ENCODE measurements at places on chromosomes 6 and 20.

DNA sequence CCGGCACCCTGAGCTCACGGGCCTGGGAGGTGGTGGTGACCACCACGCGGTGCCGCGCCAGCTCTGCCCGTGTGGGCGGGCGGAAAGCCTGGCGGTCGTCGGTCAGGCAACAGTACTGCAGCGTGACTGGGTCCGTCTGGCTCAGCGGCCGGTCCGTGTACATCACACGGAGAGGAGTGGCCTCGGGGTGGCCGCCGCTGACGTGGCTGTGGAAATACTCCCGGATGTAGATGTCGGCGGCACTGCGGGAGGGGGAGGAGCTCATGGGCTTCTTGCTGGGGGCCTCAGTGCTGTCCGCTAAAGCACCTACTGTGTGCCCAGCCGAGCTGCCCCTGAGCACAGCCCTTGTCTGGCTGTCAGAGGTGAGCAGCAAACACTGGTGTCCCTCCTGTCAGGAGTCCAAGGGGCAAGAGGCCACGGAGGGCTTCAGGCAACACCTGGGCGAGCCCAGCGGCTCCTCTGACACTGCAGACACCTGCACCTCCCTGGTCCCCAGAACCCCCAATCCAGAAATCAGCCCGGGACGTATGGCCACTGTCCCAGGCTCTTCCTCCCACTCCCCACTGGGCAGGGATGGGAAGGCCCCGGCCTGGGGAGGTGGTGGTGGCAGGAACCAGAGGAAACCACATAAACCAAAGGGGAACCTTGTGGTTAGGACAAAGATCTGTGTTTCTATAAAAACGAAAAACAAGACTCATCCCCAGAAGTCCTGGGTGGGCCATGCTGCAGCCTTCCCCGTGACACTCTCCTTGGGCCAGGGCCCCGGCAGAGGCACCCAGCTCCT, 6.5 kb downstream of the HELZ2 start:
- peak; percentile 75 for DNase-seq

DNA sequence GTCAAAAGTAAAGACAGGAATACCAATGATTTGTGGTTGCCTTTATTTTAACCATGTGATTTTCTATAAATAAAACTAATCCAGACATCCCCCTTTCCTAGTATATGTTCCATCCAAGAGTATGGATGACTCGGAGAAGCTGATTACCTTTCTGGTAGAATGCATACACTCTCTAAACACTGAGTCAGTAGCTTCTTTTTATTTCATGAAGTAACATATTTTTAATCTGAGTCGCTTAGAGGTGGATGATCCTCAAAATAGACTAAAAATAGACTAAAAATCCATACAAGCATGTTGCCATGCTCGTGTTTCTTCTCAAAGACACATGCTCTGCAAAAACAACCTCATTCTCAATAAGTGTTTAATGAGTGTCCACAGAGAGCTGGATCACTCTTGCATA, 263.7 kb downstream of the COL12A1 start:
- DNase-seq, result no peak

GRCh38 chr6:55632953-55633352, 54.0 kb upstream of the HMGCLL1 start:
- no peak for DNase-seq

DNA sequence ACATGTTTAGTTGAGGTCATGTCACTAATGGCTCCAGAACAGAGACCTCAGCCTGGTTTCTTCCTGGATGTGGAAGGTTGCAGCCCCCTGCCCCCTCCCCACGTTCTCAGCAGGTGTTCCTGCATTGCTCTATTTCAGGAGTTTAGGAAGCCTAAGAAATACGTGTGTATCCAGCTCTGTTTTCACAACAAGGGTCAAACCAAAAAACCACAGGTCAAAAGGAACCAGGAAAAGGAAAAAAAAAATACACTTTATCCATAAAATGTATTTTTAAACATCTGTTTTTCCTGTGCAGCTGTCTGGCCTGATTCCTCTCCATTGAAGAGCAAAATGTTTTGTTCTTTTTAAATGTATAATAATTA, 107.9 kb upstream of the PLEKHG1 start:
- DNase-seq, result no peak

- no peak for DNase-seq
Measured at GRCh38 chr6:15476631-15477380, 186.0 kb downstream of the DTNBP1 start.

- no peak for DNase-seq
Measured at GRCh38 chr6:21946298-21946783, 350.5 kb downstream of the PRL start.

DNA sequence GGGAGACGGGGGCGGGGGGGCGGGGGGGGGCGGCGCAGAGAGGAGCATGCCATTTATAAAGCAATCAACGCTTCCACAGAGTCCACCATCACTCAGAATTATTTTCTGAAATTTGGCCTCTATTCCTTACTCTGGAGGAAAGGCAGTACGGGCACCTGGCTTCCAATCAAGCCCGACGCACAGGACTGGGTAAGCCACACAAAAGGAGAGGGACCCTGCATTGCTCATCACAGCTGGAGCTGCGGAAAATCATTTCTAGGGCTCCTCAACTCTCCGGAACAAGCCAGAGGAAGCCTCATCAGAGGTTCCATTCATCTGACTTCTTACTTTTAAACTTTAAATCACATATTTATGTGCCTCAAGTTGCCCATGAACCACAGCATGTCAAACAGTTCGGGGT, 55.9 kb downstream of the TTI1 start:
- DNase-seq, result no peak
